KG1 (cell line): ENCODE measurements at places on chromosomes 1 and 21.

DNA sequence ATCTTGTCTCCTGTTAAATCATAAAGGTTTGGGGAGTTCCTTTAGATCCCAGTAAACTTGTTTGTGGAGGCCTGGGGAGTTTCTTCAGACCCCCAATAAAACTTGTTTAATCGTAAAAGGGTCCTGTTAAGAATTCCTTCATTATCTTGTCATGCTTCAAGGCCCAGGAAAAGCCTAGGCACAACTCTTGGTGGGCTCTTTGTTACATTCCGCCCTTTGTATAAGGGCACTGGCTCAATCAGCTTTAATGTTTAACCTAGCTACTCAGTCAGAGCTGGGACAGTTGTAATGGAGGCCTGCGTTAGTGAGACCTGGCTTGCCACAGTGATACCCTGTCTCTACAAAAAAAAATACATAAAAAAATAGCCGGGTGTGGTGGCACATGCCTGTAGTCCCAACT lies 77.2 kb downstream of the MPZL1 start:
- no peak for DNase-seq

DNA sequence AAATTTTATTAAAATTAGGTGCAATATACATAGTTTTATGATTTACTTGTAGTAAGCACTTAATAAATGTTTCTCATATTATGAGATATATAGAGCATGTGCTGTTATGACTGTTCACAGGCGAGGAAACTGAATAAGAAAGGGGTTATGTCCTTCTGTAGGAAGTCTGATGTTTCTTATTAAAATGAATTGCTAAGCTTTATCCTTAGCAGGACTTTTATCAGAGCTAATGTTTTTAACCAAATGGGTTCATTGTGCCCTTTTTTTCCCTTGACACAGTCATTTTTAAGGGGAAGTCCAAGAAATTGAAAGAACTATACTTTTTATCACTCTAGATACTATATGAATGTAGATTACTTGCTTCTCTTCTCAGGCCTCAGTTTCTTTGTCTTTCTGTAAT lies 285.2 kb downstream of the PTPRC start:
- DNase-seq, result no peak

DNA sequence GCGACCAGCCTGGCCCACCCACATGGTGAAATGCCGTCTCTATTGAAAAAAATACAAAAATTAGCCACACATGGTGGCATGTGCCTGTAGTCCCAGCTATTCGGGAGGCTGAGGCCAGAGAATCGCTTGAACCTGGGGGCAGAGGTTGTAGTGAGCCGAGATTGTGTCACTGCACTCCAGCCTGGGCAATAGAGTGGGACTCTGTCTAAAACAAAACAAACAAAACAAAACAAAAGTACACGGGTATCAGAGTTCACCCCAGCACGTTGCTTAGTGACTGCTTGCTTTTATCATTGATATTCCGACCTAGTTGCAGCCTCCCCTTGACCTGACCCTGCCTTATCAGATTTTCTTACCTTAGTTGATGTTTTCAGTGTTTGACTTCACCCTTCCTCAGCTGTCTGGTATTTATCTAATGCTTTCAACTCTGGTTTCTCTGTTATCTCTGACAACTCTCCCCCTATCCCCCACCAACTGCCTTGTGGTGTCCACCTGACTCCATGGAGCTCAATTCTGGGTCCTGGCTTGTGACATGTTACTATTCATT lies 5.1 kb downstream of the TLCD4 start:
- no peak for DNase-seq

DNA sequence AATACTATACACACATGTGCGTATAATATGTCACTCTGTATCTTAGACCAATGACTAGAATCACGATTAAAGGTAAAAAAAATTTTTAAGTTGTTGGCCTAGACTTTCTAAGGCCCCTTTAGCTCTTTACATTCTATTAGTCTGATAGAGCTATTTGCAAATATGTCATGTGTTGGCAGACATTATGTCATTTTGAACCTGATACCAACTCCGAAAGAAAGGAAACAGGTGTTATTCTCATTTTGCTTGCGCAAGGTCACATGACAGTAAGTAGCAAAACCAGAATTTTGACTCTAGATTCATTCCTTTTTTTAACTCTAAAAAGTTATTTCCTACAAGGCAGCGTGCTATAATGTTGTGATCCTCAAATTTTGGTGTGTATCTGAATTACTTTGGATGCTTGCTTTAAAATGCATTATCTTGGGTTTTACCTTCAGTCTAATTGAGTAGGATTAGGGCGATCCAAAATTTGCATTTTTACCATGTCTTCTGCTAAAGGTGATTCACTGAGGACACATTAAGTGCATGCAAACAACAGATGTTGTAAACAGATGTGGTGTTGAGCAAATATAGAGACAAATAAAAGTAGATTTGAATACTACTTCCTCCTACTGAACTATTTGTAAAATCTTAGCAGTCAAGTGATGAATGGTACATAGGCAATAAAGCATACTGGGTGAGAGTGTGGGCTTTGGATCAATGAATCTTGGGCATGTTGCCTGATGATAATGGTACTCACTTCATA lies 63.5 kb upstream of the KIAA1614 start:
- no peak for DNase-seq

DNA sequence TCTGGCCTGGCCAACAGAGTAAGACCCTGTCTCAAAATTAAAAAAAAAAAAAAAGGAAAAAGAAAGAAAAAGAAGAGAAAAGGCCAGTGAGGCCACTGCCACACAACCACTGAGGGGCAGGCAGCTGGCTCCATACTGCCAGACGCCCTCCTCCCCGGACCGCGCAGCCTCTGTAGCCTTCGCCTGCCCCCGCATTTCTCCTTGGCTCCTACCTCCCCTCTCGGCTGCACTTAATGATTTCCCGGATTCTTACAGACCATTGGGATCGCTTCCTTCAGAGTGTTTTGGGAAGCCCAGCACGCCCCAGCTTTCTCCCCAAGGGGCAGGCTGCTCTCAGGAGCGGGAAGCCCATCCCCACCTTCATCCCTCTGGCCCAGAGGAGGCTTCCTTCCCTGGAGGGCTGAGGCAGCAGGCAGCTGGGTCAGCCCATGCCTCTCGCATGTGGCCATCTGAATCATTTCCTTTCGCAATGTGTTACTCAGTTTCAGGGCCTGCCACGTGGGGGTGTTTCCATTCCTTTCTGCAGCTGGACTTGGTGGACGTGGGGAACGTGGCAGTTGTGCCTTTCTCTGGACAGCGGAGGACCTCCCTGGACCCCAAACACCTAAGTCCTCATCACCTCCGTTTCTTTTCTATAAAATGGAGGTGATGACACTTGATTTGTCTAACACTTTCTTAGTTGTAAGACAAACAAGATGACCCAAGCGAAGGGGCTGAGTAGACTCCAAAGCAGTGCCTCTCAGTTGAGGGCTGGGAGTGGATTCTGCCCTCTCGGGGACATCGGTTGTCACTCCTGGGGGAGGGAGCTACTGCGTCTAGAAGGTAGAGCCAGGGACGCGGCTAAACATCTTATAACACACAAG lies 2.3 kb downstream of the SLC2A5 start:
- no peak for DNase-seq
